ENCODE measurements at places on chromosomes 3 and 15.

DNA sequence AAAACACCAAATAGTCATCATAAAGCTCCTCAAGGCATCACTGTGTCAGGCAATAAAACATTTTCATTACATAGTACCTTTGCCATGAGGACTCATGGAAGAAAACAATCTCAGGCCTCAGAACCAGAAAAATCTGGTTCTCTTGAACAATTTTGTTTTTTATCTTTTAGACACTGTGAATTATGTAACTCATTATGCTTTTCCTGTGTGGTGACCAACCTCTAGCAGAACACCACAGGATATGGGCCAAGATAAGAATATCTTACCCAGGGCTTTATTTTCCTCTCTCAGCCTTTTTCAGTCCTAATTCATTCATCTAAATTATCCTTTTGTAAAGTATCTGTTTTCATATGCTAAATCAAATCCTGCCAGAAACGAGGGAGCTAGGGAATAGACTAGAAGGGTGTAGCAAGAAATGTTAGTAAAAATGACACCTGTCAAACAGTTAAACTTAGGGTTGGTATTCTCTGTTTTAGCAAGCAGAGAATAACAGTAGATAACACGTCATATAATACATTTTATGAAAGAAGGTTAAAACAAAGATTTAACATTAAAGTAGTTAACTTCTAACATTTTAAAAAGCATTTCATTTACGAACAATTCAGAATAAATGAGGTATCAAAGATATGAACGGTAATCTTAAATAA is 111.1 kb downstream of the FBXL22 start:
- DNase-seq, result no peak

DNA sequence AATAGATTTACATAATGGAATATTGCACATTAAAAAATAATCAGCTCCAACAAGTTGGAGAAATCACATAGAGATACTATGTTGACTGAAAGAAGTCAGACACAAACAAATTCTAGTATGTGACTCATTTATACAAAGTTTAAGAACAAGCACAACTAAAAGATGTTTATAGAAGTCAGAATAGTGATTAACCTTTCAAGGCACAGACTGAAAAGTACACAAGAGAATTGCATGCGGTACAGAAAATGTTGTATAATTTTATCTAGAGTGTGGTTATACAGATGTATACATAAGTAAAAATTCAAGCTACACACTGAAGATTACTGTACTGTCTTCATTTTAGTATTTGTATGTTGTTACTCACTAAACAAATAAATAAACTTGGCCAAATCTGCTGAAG is 19.3 kb upstream of the ATOSA start:
- no peak for DNase-seq

DNA sequence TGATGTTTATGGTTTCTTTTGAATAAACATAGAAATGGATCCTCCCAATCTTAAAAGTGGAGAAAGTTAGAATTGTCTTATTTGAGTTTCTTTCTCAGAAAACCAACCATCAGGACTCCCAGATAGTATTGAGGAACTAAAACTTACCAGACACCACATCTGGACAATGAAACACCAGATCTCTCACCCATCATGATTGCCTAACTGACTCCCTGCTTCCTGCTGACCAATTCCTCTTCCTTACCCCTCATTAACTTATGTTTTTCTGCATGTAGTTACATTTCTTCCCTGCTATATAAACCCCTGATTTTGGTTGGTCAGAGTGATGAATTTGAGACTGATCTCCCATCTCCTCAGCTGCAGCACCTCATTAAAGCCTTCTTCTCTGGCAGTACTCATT is 242.0 kb upstream of the SETMAR start:
- no peak for DNase-seq

GRCh38 chr15:77508541-77509243 is 88.0 kb downstream of the HMG20A start:
- DNase-seq, result no peak

DNA sequence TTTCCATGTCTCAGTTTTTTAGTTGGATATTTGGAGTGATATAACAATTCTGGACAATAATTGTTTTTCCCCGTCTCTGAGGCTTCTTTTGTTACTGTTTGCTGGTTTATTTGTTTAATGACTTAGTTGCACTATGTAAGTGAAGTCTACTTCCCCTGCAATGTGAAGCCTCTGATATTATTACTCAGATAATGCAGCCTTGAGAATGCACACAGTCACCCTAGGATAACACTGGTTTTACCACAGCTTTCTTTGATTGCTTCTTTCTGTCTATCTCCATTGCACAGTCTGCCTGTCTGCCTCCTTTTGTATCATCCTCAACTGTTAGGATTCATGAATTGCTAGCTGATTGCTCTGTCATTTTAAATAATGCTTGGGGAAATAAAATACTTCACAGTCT is 208.7 kb upstream of the ROBO1 start:
- DNase-seq, result no peak

DNA sequence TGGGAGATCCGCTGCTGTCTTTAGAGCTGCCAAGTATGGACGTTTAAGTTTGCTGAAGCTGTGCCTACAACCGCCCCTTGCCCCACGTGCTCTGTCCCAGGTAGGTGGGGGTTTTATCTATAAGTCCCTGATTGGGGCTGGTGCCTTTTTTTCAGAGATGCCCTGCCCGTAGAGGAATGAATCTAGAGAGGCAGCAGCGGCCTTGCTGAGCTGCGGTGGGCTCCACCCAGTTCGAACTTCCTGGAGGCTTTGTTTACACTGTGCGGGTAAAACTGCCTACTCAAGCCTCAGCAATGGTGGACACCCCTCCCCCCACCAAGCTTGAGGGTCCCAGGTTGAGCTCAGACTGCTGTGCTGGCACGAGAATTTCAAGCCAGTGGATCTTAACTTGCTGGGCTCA is 83.4 kb upstream of the FGF7 start:
- no peak for DNase-seq

GRCh38 chr3:37918627-37919026 is 56.9 kb downstream of the CTDSPL start:
- DNase-seq, result no peak
